ENCODE measurements at places on chromosomes 1 and 21. TPM values are rescaled to one million over a fixed set of nuclear protein-coding genes. Genes with fewer than 3 reads are reported as not detected.

The BSND gene
- not detected for total RNA-seq

GRCh38 chr1:86760199-86760598 lies 55.8 kb downstream of the SH3GLB1 start:
- DNase-seq, result no peak

DNA sequence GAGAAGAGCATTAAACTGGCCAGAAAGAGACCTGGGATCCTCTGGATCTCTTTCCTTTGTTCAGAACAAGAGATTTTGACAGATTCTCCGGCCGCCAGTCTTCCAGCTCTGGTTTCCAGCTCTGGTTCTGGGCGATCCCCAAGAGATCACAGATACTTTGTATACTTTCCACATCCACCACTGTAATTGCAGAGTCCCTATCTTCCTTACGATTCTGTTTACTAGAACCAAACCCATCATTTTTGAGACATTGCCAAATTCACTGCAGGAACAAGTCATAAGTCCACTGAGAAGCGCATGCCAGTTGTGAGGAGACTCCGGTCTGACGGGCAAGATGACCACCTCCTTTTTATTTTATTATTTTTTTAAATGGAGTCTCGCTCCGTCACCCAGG lies 505.2 kb downstream of the SMYD3 start:
- no peak for DNase-seq

- no peak for DNase-seq
Measured at GRCh38 chr1:41097105-41097504, 75.6 kb upstream of the SLFNL1 start.

DNA sequence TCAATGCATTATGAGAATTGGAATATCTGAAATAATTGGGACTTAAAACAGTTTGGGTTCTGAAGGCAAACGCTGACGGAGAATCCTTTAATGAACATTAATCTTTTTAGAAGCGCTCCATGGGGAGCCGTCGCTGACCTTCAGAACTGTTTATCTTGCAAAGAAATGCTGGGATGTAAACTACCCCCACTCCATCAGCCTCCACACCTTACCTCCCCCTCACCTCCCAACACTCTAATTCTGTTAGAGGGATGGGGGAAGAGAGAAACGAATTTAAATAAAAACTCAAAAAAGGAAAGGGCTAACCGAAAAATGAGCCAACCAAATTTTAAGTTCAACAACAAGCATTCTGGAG lies 44.1 kb upstream of the DNAJC6 start:
- DNase-seq, result no peak

All from HepG2 (cell line).